ENCODE measurements at places on chromosomes 16 and 17.

DNA sequence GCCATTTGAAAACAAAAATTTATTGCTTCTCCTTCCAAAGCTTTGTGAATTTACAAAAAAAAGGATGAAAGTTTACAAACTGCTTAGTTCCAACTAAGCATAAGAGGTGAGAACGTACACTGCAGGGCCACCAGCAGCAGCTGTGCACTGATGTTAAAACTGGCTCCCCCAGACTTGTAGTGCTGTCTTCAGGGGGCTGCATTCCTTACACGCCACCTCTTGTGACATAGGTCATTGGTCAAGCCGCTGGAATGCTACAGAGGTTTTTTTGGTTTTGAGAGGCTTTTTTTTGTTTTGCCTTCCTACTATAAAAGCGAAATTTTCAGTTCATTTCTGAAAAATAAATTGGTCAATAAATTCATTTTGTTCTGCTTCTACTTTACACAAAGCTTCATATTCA, 6.9 kb downstream of the IFT20 start:
- no peak for DNase-seq

GRCh38 chr16:11470676-11471415, 115.9 kb downstream of the LITAF start:
- no peak for DNase-seq

DNA sequence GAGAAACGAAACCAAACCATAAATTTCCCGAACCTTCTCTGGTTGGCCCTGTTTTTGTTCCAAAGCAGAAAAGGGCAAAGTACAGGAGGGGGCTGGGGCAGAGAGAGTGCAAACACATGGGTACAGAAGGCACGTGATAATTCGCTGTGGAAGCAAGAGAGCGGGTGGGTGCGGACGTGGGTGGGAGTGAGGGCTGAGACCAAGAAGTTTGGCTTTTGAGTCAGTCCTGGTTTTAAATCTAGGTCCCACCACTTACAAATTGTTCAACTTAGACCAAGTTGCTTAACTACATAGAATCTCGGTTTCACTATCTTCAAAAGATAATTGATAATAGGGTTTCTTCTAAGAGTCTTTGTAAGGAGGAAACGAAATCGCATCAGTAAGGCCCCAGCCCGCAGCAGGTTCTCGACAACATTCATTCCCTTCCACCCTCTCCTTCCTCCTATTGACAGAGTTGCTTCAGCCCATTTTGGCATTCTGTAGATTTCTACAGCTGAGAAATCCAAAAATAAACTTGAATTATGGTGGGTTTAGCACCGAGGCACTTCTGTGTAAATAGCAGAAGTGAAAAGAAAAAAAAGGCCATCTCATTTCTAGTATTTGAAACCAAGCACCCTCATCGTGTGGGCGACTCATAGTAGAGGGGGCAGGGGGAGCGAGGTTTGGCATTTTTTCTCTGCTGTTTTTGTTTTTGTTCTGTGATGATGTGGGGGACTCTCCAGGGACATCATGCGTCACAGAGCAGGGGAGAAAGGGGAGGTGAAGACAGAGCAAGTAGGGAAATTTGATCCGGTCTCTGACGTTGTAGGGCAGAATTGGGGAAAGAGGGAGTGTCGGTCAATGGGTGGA, 33.6 kb upstream of the CCR7 start:
- no peak for DNase-seq

- DNase-seq: no peak
Measured at GRCh38 chr17:55664287-55664686, 58.4 kb downstream of the TMEM100 start.

- no peak for DNase-seq
Measured at GRCh38 chr16:88635671-88636319, 2.6 kb upstream of the IL17C start.

GRCh38 chr17:1096215-1096614, 83.6 kb downstream of the ABR start:
- no peak for DNase-seq

Data from NCI-H1417 treated with DMSO at 0.1 percent for 48 hours (cell line).